ENCODE measurements at places on chromosomes 4 and X. TPM values are rescaled to one million over a fixed set of nuclear protein-coding genes. Genes with fewer than 3 reads are reported as not detected.
A peak's percentile ranks its signal among the peaks of the same experiment; 100 is the strongest.

GRCh38 chr4:186695392-186695791 lies 28.3 kb downstream of the FAT1 start:
- no peaks in the 10 kb centered on the region for H3K4me1 ChIP-seq
- no peak for DNase-seq
- no peaks in the 10 kb centered on the region for H3K36me3 ChIP-seq
- H3K27ac ChIP-seq = no peak overlapping the region
- H3K4me3 ChIP-seq = no peak overlapping the region

GRCh38 chr4:151888367-151888866 lies 127.6 kb upstream of the GATB start:
- no peaks in the 10 kb centered on the region for H3K27me3 ChIP-seq
- no peak overlapping the region for H3K27ac ChIP-seq
- H3K36me3 ChIP-seq = no peaks in the 10 kb centered on the region
- H3K4me1 ChIP-seq = peaks cover 14% of the 10 kb centered on the region

Gene MCF2
- 0.32 TPM for total RNA-seq

Gene ITIH6
- total RNA-seq = not detected

Gene NUDT11
- total RNA-seq = 0.47 TPM

DNA sequence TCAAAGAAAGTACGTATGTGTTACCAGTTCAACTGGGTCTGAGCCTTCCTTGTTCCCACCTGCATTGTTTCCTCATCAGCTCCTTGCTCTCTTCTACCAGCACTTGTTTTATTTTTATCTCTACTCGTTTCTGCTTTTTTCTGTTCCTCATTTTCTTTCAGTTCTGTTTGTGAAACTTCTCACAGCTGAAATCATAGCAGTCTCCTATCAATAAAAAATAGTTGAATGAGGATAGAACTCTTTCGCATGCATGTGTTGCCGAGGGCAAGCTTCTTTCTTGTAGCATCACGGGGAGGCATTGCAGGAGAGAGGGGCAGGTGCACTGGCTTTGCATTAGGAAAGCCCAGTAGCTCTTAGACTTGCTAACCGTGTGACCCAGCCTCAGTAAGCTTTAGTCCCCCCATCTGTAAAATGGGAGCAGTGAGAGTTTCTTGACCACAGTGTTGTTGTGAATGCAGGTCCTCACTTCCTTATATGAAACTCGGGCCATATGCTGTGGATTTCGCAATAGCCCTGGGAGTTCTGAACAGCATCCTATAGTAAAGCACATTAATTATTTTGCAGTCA lies 24.7 kb downstream of the OFD1 start:
- no peaks in the 10 kb centered on the region for H3K27me3 ChIP-seq
- no peak for DNase-seq
- H3K4me3 ChIP-seq = no peak overlapping the region
- peaks cover 10% of the 10 kb centered on the region for H3K4me1 ChIP-seq
- no peak overlapping the region for H3K27ac ChIP-seq

DNA sequence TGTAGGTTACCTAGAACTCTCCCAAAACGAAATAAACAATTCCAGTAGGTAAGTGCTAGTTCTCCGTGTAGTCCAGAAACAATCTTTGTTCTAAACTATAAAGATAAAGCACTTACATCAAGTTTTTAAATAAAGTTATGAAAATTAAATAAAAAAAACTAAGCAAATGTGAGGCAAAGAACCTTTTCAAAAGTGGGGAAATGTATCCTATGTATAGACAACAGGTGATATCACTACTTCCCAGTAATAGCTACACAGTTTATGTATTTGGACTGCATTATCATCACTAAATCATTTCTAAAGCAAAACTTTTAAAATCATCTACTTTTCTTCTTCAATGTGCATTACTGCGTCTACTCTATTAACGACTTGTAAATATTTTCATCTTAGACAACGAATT lies 2.0 kb downstream of the YTHDC1 start:
- peak overlapping the region; percentile 92 for H3K4me3 ChIP-seq
- no peak overlapping the region for H3K27ac ChIP-seq
- peaks cover 31% of the 10 kb centered on the region for H3K36me3 ChIP-seq

GRCh38 chr4:3657902-3658529 lies 108.2 kb upstream of the ADRA2C start:
- H3K4me3 ChIP-seq = no peak overlapping the region
- H3K4me1 ChIP-seq = no peaks in the 10 kb centered on the region
- H3K36me3 ChIP-seq = no peaks in the 10 kb centered on the region
- no peak for DNase-seq
- H3K27me3 ChIP-seq = no peaks in the 10 kb centered on the region

DNA sequence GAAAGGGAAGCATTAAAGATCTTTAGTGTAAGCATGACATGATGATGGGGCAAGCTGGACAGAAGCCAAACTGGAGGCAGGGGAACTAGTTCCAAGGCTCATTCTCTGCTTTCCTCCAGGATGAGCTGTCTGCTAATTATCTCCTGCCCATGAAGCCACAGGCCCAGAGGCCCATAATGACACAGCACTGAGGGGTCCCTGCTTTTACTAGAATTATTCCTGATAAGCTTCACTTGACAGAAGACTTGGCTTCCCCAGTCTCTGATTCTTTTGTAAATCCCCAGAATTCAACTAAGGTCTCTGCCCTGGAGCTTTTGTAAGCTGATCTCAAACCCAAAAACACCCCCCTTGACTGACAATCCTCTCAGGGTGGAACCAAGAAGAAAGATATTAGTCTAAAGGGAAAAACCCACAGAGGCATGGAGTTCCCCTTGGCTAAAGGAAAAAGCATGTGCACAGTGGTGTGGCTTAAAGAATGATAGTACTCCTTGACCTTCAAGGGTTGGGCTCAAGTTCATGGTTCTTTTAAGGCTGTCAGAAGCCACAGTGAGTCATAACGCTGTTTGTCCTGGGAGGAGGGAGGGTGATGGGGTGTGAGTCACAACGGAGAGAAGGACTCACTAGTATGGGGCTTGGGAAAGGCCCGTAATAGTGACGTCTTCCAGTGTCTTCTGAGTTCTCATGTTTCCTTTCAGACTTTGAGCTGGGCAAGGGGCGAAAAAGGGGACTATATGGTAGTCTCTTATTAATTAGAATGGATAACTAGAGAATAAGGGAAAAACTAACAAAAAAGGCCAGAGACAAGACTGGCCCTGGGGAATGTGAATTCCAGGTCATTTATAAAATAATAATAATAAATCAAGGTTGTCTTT lies 146.0 kb upstream of the CPEB2 start:
- no peaks in the 10 kb centered on the region for H3K27me3 ChIP-seq
- peak; percentile 34 for DNase-seq
- H3K4me1 ChIP-seq = peaks cover 5% of the 10 kb centered on the region
- no peak overlapping the region for H3K27ac ChIP-seq

Gene SSX3
- total RNA-seq = not detected

All from activated CD8-positive, alpha-beta T cell treated with anti-CD3 and anti-CD28 coated beads, Interleukin-2, amount 10 ng/mL, durations not matched to agents 7 days and 5 days (primary cell).